ENCODE measurements at places on chromosomes 5 and 9. TPM values are rescaled to one million over a fixed set of nuclear protein-coding genes. Genes with fewer than 3 reads are reported as not detected.
A peak's percentile ranks its signal among the peaks of the same experiment; 100 is the strongest.

- H3K36me3 ChIP-seq: no peaks in the 10 kb centered on the region
- H3K4me1 ChIP-seq: peaks cover 9% of the 10 kb centered on the region
- H3K4me3 ChIP-seq: no peak overlapping the region
- no peaks in the 10 kb centered on the region for H3K27me3 ChIP-seq
- no peak overlapping the region for H3K27ac ChIP-seq
These were observed 151.5 kb downstream of the GOLPH3 start for GRCh38 chr5:32022638-32023037.

- H3K4me1 ChIP-seq: no peaks in the 10 kb centered on the region
- H3K27me3 ChIP-seq: no peaks in the 10 kb centered on the region
- H3K36me3 ChIP-seq: no peaks in the 10 kb centered on the region
- no peak for DNase-seq
- H3K4me3 ChIP-seq: no peak overlapping the region
These were observed 246.6 kb downstream of the ENC1 start for GRCh38 chr5:74393943-74394342.

Gene AK1
- polyA plus RNA-seq: not detected

- H3K27me3 ChIP-seq: no peaks in the 10 kb centered on the region
- H3K36me3 ChIP-seq: no peaks in the 10 kb centered on the region
- H3K4me1 ChIP-seq: peaks cover 41% of the 10 kb centered on the region
- no peak overlapping the region for H3K4me3 ChIP-seq
- peak overlapping the region; percentile 90 for H3K27ac ChIP-seq
These were observed 11.2 kb upstream of the RPS14 start for GRCh38 chr5:150460781-150461180.

DNA sequence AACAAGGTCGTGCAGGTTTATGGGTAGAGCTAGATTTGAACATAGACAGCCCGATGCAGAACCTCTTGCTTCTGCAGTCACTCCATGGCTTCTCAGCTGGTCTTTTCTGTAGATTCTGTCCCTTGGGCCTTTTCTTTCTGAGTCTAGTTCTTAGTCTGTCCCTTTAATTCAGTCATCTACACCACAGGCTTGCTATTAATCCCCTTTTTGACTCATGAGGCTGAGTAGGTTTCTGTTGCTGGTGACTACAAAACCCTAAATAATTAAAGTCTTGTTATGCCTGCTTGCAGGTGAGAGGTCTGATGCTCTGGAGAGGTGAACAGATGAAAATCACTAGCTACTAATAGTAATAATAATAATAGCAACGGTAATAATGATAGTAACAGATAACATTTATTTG, 19.3 kb upstream of the STRBP start:
- DNase-seq: no peak
- H3K36me3 ChIP-seq: no peaks in the 10 kb centered on the region
- H3K27ac ChIP-seq: no peak overlapping the region
- H3K4me1 ChIP-seq: peaks cover 5% of the 10 kb centered on the region

- H3K27ac ChIP-seq: no peak overlapping the region
- H3K27me3 ChIP-seq: peaks cover 35% of the 10 kb centered on the region
- H3K4me3 ChIP-seq: no peak overlapping the region
- no peak for DNase-seq
- no peaks in the 10 kb centered on the region for H3K4me1 ChIP-seq
These were observed 75.4 kb upstream of the SHB start for GRCh38 chr9:38144421-38144820.

DNA sequence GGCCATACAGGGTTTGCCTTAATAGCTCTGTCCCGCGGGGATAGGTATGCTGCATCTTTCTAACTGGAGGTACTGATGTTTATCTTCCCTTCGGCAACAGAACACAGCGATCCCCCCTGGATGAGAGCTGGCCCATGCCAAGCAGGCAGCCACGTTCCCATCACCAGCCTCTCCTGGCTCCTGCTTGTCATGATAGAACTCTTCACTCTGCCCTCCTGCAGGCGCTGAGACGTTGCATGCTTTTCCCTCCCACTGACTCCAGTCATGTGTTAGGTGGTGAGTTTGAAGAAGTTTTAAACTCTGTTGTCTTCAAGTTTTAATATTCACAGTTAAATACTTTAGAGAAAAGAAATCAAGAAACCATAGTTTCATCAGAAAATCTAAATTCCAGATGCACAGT, 60.0 kb downstream of the MED27 start:
- no peak for DNase-seq
- peak overlapping the region; percentile 79 for H3K27ac ChIP-seq
- H3K4me1 ChIP-seq: peaks cover 23% of the 10 kb centered on the region
- peaks cover 5% of the 10 kb centered on the region for H3K36me3 ChIP-seq

- peaks cover 66% of the 10 kb centered on the region for H3K27me3 ChIP-seq
- H3K27ac ChIP-seq: peak overlapping the region; percentile 92
- peaks cover 28% of the 10 kb centered on the region for H3K4me1 ChIP-seq
- DNase-seq: peak; percentile 40
- peak overlapping the region; percentile 64 for H3K4me3 ChIP-seq
These were observed 79.2 kb upstream of the HSPA9 start for GRCh38 chr5:138654281-138654867.

GRCh38 chr5:50547303-50547702, 106.2 kb upstream of the EMB start:
- H3K27me3 ChIP-seq: no peaks in the 10 kb centered on the region
- H3K36me3 ChIP-seq: no peaks in the 10 kb centered on the region
- peak; percentile 15 for DNase-seq
- H3K27ac ChIP-seq: peak overlapping the region; percentile 85
- peaks cover 11% of the 10 kb centered on the region for H3K4me1 ChIP-seq

- H3K4me3 ChIP-seq: no peak overlapping the region
- peak; percentile 2 for DNase-seq
- H3K27me3 ChIP-seq: peaks cover 13% of the 10 kb centered on the region
- H3K4me1 ChIP-seq: peaks cover 5% of the 10 kb centered on the region
These were observed 104.1 kb downstream of the TSSK1B start for GRCh38 chr5:113330533-113331208.

DNA sequence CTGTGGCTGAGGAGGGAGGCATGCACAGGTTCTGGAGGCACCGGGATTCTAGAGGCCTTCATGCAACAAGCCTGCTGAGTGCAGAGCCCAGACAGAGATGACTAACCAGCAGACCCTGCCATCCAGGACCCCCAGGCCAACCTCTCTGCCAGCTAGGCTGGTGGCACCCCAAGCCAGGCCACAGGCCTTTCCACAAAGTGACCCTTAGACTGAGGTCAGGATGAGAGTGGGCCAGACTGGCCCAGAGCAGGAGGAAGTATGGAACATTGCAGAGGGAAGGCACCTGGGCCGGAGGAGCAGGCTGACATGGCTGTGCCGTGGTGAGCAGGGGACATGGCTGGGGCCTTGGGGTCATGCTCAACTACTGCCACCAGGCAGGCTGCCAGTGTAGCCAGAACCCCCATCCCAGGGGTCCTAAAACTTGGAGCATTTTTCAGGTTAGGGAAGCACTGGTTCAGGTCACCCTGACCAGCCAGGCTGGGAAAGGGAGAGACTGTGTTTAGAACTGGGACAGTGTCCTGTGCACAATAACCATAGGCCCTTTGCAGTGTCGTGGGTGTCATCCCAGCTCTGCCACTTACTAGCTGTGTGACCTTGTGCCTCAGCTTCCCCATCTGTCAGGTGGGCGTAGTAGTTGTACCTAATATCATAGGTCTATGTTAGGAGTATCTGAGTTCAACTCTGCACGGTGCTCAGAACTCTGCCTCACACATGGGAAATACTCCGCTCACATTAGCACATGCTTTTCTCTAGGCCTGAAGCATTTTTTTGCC, 17.3 kb downstream of the TCF7 start:
- peaks cover 32% of the 10 kb centered on the region for H3K4me1 ChIP-seq
- H3K27ac ChIP-seq: peak overlapping the region; percentile 42
- no peak for DNase-seq
- H3K4me3 ChIP-seq: no peak overlapping the region
- no peaks in the 10 kb centered on the region for H3K27me3 ChIP-seq

GRCh38 chr9:79975621-79976256, 404.0 kb downstream of the TLE4 start:
- H3K4me3 ChIP-seq: no peak overlapping the region
- peaks cover 4% of the 10 kb centered on the region for H3K4me1 ChIP-seq
- no peaks in the 10 kb centered on the region for H3K27me3 ChIP-seq
- no peaks in the 10 kb centered on the region for H3K36me3 ChIP-seq

Gene IRX1
- polyA plus RNA-seq: not detected

GRCh38 chr5:140556438-140556837, 835 bp downstream of the SRA1 start:
- peaks cover 56% of the 10 kb centered on the region for H3K4me1 ChIP-seq
- no peaks in the 10 kb centered on the region for H3K36me3 ChIP-seq
- peak overlapping the region; percentile 94 for H3K27ac ChIP-seq

Gene PDE6A
- not detected for polyA plus RNA-seq

DNA sequence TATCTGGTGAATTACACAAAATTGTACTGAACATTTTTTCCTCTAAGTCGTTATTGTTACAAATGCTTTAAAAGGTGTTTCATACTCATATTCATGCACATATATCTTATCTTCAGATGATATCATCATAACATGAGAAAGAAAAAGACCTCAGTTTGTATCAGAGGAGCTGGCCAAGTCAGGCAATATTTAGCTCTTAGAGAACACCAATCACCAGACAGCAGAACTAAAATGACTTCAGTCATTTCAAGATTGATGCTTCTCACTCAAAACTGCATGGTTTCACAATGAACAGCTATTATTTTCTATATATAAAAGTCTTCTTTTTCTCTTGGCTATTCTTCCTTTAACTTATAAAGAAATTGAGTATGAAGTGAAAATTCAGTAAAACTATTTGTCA, 44.6 kb downstream of the TSSK1B start:
- H3K4me3 ChIP-seq: no peak overlapping the region
- no peaks in the 10 kb centered on the region for H3K36me3 ChIP-seq
- no peak overlapping the region for H3K27ac ChIP-seq
- DNase-seq: no peak
- H3K4me1 ChIP-seq: no peaks in the 10 kb centered on the region
- H3K27me3 ChIP-seq: peaks cover 49% of the 10 kb centered on the region

DNA sequence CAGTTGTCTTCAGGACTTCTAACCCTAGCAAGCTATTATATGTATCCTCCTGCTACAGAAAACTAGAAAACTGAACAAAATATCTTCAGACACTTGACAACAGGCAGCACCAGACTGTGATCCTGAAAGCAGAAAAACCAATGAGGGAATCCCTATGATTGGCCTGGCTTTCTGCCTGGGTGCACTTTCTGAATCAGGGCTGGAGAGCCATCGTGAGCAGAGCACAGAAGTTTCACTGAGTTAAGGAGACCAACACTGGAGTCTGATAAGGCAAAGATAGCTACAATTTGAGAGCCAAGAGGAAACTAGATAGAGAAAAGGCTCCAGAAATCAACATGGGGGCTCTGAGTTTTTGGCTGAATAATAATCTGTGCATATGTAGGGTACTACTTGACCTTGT, 106.5 kb downstream of the FANCC start:
- no peaks in the 10 kb centered on the region for H3K27me3 ChIP-seq
- peaks cover 7% of the 10 kb centered on the region for H3K4me1 ChIP-seq
- H3K36me3 ChIP-seq: no peaks in the 10 kb centered on the region
- no peak overlapping the region for H3K27ac ChIP-seq
- H3K4me3 ChIP-seq: no peak overlapping the region

Gene SPATA31C1
- polyA plus RNA-seq: not detected

DNA sequence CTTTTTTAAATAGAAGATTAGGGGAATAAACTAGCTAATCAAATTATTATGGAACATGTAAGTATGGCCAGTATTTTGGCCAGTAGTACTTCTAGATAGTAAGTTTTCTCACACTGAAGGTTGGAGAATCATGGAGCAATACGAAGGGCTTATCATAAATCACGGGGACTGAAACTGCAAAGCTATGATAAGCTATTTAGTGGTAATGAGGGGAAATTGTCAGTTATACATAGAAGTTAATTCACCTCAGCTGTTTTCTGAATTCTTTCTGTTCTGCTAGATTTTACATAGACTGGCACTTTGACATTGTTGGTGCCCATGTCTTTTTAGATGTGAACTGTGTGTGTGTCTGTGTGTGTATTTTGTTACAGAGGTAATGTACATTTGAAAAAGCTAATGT, 34.5 kb upstream of the FAM151B start:
- peaks cover 60% of the 10 kb centered on the region for H3K36me3 ChIP-seq
- no peak for DNase-seq
- H3K4me3 ChIP-seq: no peak overlapping the region
- H3K4me1 ChIP-seq: no peaks in the 10 kb centered on the region
- no peak overlapping the region for H3K27ac ChIP-seq

Gene HMMR
- polyA plus RNA-seq: 1.3 TPM

DNA sequence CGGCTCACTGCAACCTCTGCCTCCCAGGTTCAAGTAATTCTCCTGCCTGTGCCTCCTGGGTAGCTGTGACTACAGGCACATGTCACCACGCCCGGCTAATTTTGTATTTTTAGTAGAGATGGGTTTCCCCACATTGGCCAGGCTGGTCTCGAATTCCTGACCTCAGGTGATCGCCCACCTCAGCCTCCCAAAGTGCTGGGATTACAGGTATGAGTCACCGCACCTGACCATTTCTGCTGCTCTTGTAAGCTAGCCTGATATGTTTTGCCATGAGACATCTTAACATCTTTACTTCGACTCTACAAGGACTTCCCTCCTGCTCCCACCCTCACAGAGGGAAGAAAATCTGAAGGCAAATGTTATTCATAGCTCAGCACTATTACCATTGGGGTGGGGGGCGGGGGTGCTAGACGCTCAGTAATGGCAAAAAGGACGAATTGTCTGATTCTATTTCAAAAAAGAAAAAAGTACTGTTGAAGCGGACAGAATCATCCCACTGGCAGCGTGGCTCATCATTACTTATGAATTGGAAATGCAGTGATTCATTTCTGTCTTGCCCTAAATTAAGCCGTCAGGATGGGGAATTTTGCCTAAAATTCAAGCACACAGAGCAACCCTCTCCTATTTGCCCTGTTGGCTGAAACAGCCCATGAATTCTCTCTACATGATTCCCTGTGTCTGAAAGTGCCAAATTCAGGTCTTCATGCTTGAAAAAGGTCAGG, 46.4 kb upstream of the WWC1 start:
- no peak overlapping the region for H3K4me3 ChIP-seq
- peaks cover 11% of the 10 kb centered on the region for H3K27me3 ChIP-seq
- no peaks in the 10 kb centered on the region for H3K4me1 ChIP-seq
- no peak overlapping the region for H3K27ac ChIP-seq
- no peak for DNase-seq

Gene EFNA5
- polyA plus RNA-seq: not detected

Gene C5orf52
- not detected for polyA plus RNA-seq

- no peaks in the 10 kb centered on the region for H3K36me3 ChIP-seq
- peaks cover 37% of the 10 kb centered on the region for H3K4me1 ChIP-seq
- no peak for DNase-seq
- H3K27ac ChIP-seq: no peak overlapping the region
- no peaks in the 10 kb centered on the region for H3K27me3 ChIP-seq
These were observed 8.1 kb downstream of the FAM193B start for GRCh38 chr5:177546258-177546741.

Gene WWC1
- not detected for polyA plus RNA-seq

Gene KDM4C
- 65.5 TPM for polyA plus RNA-seq

Data from naive B cell (primary cell).